ENCODE measurements at places on chromosomes 12 and 14.

DNA sequence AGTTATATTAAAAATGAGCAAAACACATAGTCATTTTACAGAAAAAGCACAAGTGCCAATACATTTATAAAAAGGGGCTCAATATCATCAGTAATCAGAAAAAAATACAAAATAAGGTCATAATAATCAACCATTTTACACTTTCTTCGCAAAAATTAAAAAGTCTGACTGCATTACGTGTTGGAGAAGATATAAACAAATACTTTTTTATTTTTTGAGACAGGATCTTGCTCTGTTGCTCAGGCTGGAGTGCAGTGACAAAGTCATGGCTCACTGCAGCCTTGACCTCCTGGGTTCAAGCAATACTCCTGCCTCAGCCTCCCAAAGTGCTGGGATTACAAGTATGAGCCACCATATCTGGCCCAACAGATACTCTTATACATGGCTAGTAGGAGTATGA lies 181.5 kb upstream of the DIO3 start:
- DNase-seq = no peak

GRCh38 chr12:25904442-25904841 lies 54.0 kb upstream of the RASSF8 start:
- DNase-seq = no peak

DNA sequence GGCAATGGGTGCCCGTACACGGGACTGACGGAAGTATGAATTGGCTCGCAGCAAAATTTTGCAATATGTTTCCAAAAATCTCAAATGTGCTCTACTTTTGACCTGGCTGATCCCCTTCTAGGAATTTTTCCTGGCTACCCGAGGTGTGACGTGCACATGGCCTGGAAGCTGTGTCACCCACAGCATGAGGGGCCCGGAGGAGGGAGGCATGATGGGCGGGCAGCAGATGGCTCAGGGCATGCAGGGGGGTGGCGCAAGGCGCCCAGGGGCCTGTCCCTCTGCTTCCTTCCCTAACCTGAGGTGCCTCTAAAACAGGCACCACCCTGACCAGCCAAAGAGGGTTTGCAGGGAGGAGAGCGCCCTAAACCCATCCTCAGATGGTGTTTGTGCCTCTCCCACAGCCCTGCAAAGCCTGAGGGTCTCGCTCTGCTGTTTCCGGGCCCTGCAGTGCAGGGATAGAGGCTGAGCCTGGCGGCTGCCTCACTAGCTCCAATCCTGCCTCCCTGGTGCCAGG lies 6.7 kb downstream of the GPR132 start:
- DNase-seq = no peak

DNA sequence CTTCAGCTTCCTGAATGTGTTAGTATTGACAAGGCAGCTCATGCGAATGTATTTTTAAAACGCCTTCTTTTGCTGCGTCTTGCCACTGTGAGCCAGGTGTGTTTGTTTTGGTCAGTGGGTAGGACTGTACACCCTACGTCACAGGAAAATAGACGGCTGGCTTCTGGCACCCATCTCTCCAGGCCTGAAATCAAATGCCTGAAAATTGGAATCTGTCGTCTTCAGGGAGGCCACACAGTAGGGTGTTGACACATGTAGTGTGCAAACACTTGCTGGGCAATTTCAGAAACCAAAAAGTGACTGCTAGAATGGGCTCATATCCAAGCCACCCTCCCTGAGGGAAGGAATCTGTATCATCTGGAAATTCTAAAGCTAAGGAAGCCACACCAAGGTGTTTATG lies 209.3 kb downstream of the TTC8 start:
- DNase-seq = no peak
